ENCODE measurements at places on chromosomes 3 and 15.
A peak's percentile ranks its signal among the peaks of the same experiment; 100 is the strongest.

GRCh38 chr15:37044915-37045648 is 55.3 kb downstream of the MEIS2 start:
- DNase-seq, result no peak

- DNase-seq, result no peak
These were observed 755.9 kb upstream of the LMCD1 start for GRCh38 chr3:7745711-7746110.

GRCh38 chr3:14410503-14411165 is 8.2 kb downstream of the SLC6A6 start:
- peak; percentile 76 for DNase-seq

DNA sequence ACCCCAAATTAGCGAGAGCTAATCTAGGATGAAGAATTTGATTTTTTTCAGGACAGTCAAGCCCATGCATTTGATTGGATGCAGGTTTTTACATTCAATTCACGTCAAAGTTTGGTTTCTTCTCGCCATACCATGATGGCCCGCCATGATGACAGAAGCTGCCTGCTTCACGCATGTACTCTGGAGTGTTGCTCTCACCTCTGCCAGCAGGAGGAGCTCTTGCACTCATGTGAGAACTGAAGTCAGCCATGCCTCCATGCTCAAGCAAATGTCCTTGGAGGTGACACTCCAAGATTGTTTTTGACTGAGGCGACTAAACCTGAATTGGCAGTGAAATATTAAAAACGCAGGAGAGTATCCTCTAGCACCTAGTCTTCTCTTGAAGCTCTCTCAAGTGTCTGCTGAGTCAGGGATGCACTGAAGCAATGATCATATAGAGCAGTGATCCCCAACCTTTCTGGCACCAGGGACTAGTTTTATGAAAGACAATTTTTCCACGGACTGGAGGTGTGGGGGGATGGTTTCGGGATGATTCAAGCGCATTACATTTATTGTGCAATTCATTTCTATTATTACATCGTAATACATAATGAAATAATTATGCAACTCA is 120.9 kb downstream of the SAMMSON start:
- peak; percentile 66 for DNase-seq

DNA sequence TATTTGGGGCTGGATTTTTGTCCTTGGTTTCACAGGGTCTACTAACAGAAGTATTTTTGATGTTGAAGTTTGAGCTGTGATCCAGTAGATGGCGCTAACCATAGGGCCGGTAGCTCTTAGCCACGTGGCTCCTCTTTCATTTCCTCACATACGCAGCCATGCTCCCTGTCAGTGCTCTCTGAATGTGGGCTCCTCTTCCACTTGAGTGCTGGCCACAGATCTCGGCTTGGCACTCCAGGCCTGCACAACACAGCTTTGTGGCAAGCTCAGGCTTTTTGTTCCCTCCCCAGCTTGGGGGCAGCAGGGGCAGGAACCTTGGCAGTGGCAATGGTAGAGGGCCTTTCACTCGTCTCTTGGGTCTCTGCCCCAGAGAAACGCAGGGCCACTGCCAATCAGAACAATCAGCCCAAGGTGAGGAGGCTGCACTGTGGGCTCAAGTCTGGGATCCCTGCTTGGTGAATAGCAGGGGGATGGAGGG is 18.6 kb upstream of the DNAAF4 start:
- DNase-seq, result peak; percentile 38

DNA sequence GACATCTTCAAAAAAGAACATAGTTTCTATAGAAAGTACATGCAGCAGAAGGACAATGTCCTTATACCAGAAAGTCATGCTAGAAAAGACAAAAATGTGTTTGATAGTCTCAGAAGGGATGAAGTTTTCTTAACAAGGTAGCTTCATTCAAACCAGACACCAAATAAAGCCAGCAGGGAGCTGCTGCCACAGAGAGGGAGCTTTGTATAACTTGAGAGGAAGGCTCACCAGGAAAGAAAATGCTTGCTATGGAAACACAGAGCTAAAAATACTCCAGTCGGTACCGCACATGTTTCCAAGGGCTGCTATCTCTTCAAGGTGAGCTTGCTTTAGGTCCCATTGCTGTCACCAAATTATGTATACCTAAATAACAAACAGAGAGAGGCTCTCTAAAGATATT is 1074.8 kb upstream of the ALCAM start:
- DNase-seq, result no peak

GRCh38 chr3:16864610-16865313 is 20.0 kb upstream of the PLCL2 start:
- no peak for DNase-seq

DNA sequence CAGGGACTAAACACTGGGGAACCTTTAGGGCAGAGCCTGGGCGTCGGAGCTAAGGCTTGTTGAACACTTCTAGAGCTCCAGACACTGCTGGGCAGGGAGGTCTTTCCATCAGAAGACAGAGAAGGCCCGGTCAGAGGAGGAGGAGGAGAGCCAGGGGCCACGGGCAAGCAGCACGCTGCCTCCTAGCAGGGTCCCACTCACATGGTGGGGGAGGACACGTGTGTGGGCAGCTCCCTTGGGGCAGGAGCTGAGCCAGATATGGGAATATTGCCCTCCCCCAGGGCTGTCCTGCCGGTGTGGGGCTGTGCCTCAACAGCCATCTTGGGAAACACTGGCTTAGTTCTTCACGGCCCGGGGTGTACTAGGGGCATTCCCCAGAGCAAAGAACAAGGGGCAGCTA is 89.6 kb upstream of the TLE3 start:
- DNase-seq, result no peak

- no peak for DNase-seq
These were observed 61.0 kb downstream of the CYFIP1 start for GRCh38 chr15:22919171-22919570.

GRCh38 chr3:160950542-160950941 is 154.6 kb downstream of the B3GALNT1 start:
- DNase-seq, result no peak

GRCh38 chr15:94582368-94582767 is 351.0 kb downstream of the MCTP2 start:
- peak; percentile 9 for DNase-seq

DNA sequence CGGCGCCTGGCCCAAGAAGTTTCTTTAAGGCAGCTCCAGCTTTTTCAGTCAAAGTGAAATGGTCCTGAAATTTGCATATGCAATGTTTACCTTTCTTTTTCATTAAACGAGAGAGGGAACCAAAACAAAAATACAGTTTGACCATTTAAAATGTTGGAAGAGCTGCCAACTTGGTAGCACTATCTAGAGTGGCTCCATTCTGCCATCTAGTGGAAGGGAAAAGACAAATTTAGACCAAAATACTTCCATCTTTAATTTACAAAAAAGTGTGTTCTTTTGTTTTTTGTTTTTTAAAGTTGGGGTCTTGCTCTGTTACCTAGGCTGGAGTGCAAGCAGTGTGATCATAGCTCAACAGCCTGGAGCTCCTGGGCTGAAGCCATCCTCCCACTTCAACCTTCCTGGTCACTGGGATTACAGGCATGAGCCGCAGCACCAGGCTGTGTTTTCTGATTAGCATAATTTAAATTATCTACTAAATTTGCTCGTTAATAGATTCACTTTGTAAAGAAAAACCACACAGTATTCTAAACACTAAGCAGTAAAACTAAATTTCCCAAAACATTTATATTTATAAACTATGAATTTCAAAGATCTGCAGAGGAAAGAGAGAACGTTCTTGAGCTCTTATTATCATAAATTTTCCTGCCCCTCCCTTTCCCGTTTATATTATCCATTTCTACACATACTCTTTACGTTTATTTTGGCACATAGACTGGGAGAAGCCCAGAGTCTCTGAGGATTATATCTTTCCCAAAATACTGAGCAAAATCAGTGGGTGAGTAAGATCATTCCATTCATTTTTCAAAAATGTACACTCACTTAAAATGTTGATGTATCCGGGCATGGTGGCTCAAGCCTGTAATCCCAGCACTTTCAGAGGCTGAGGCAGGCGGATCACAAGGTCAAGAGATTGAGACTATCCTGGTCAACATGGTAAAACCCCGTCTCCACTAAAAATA is 15.4 kb upstream of the RFC4 start:
- DNase-seq, result peak; percentile 48

DNA sequence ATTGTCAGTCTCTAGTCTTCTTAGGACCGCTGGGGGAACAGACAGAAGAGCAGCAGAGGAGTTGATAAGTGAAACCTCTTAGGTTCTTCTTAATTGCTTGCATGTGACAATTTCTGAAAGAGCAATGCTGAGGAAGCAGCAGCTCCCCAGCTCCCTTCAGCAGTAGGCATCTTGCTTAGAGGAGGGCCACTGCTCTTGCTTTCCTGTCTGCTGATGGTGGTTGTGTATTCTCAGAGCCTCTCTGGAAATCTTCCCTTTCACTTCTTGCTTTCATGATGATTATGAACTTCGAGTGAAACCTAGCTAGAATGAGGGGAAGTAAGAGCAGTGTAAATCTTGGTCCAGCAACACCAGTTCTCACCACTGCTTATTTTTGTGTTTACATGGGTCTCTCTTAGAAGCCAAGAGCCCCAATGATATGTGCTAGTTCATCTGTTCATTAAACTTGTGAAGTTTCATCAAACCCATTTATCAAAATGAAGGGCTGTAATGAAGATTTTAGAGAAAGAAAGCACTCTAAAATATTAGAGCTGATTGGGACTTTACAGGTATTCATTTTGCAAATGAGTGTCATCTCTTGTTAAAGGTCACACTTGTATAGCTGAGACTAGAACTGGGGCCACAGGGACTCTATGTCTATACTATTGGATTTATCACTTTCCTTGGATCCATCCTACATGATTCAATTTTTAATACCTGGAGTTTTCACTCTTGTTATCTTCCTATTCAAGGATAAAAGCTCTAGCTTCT is 246.7 kb downstream of the LPP start:
- DNase-seq, result no peak

- no peak for DNase-seq
These were observed 59.1 kb downstream of the KLF13 start for GRCh38 chr15:31385736-31386135.

DNA sequence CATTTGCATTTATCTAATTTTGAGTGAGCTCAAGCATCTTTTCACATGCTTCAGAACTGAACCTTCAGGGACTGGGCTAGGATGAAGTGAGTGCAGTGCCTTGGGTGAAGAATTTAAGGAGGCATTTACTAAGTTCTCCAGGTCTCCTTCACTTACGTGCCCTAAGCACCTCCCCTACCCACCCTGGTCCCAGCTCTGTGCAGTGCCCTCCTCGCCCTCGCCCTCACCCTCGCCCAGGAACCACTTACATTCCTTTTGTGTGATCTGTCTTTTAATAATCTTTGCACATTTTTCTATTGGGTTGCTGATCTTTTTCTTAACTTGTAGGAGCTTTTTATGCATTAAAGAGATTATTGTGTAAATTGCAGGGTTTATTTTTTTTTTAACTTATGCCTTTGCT is 322.6 kb downstream of the THSD4 start:
- peak; percentile 28 for DNase-seq

- no peak for DNase-seq
These were observed 274.3 kb downstream of the TJP1 start for GRCh38 chr15:29548006-29548405.

DNA sequence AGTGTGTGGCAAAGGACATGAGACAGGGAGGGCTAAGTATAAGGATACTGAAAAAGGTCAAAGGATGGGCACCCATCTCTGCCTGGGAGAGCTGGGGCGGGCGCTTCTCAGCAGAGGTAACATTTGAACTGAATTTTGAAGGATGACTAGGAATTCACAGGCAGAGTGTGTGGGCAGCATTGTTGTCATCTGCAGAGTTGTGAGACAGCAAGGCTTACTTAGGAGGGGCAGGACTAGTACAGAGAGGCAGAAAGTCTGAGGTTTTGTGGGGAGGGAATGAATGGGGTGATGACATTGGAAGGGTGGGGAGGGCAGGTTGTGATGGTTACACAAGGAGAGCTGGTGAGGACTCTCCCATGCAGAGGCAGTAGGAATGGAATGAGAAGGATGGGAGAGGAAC is 84.1 kb upstream of the PRR23C start:
- DNase-seq, result no peak

DNA sequence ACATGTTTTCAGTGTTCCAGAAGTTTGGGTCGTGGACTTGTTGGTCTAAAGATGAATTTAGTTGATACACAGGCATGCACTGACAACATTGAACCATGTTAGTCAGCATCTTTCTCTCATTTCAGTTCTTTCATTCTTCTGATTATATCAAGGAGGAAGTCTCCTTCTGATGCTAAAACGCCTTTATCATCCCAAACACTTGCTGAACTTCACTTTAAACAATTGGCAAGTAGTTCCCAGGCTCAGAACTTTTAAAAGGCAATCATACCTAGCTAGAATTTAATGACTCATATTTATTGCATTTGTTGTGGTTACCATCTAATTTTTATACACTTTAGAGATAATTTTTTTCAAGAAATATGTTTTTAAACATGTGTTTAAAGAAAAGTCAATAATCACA is 15.9 kb downstream of the LMCD1 start:
- DNase-seq, result no peak

DNA sequence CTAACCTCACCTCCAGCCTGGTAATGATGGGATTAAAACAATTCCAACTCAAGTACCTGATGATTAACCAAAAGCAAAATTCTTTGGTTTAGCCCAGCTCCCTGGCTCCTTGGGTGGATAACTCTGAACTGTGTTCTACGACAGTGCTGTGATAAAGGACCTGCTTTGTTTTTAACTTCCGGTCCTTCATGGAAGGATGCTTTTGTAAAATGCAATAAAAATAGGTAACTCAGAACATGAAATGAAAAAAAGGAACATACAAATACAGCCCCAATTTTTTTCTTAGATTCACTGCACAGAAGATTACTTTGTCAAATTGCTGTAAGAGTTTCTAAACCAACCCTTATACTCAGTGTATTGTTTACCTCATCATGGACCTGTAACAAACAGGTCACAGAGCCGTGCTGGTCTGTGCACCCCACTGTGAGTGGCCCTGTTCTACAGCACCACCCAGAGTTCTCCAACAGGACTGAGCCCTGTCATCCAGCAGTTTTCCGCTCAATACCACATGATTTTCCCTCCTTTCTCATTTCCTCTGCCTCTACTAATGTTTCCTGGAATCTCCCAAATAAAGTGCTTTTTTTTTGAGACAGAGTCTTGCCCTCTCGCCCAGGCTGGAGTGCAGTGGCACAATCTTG is 4.9 kb upstream of the PCYT1A start:
- DNase-seq, result no peak

- DNase-seq, result no peak
These were observed 102.5 kb downstream of the MYH15 start for GRCh38 chr3:108407886-108408285.

DNA sequence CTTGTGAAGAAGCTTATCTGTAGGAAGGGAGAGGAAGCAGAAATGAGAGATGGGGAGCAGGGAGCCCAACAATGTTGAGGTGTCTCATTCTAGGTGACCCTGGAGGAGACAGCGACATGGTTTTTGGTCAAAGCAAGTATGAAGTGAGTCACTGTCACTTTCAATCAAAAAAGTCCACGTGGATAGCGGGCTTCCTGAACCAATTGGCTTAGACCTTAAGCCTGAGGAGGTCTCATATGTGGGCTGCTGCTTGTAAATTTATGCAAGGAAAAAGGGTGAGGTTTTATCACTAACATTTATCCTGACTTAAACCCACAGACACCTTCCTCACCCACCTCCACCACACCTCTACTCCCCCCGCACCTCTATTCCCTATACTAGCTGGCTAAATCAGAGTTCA is 22.7 kb downstream of the CLDN11 start:
- DNase-seq, result no peak
